Stimulated activated CD4-positive, alpha-beta T cell treated with anti-CD3 and anti-CD28 coated beads, Interleukin-4, amount 100 ng/mL, for 4 hours (primary cell): ENCODE measurements at places on chromosomes 12 and 14.

- no peak for DNase-seq
Measured at GRCh38 chr12:124006085-124006845, 33.2 kb downstream of the ZNF664 start.

DNA sequence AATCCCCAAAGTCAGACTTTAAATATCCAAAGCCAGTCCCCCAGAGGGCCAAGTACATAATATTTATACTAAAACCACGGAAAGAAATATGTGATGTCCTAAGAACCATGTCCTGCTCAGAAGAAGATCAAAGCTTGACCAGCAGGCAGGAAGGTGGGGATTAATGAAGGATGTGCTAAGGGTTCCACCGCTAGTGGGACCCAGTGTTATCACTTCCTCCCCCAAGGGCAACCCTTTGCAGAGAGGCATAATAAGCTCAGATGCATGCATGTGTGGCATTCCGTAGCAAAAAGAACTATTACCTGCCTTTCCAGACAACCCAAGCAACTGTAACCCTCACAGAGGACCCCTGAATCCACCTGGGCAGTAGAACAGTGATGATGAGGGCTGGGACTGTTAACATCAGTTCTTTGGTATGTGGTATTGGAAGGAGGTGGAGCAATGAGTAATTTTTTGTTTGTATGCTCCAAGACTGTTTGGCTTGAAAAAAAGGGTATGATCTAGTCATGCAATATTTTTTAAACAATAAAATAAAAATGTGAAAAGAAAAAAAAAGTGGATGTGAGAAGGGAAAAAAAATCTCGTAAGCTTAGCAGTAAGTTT lies 71.7 kb upstream of the ETV6 start:
- no peak for DNase-seq

GRCh38 chr12:52145228-52146088 lies 46.4 kb downstream of the KRT80 start:
- no peak for DNase-seq

DNA sequence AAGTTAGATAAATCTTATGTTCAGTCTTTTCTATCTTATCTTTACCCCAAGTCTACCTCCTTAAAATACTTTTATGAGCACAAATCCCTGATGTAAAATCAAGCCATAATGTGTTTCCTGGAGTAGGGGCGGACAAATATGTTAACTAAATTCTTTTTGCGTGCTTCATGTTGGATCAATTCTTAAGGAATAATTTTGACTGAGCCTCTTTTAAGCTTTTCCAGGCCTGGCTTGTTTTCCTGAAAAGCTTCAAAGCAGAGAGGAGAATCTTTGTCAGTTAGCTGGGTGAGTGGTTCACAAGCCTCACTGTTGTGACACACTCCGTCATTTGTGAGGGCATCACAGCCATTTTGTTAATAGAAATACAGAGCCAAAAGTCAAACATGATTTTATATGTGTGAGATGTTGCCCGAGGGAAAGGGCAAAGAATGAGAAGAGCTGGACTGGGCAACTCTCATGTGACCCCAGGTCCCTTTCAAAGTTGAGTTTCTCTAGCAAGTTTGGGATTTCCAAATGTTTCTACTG lies 468.9 kb downstream of the RGS6 start:
- no peak for DNase-seq

- no peak for DNase-seq
Measured at GRCh38 chr12:110934093-110934852, 13.9 kb upstream of the MYL2 start.

- no peak for DNase-seq
Measured at GRCh38 chr12:12734054-12734453, 16.9 kb downstream of the CDKN1B start.
